ENCODE measurements at places on chromosomes 13 and 19. TPM values are rescaled to one million over a fixed set of nuclear protein-coding genes. Genes with fewer than 3 reads are reported as not detected.

- H3K27me3 ChIP-seq = no peaks in the 10 kb centered on the region
- no peak overlapping the region for H3K27ac ChIP-seq
- H3K4me1 ChIP-seq = no peaks in the 10 kb centered on the region
- H3K4me3 ChIP-seq = no peak overlapping the region
- no peak for DNase-seq
- peaks cover 4% of the 10 kb centered on the region for H3K36me3 ChIP-seq
Measured at GRCh38 chr13:62142048-62142447, 726.4 kb upstream of the PCDH20 start.

GRCh38 chr13:24223341-24224231 lies 63.1 kb downstream of the SPATA13 start:
- peaks cover 16% of the 10 kb centered on the region for H3K4me1 ChIP-seq
- peak overlapping the region; percentile 64 for H3K4me3 ChIP-seq
- H3K27me3 ChIP-seq = no peaks in the 10 kb centered on the region
- H3K27ac ChIP-seq = peak overlapping the region; percentile 27
- no peak for DNase-seq

DNA sequence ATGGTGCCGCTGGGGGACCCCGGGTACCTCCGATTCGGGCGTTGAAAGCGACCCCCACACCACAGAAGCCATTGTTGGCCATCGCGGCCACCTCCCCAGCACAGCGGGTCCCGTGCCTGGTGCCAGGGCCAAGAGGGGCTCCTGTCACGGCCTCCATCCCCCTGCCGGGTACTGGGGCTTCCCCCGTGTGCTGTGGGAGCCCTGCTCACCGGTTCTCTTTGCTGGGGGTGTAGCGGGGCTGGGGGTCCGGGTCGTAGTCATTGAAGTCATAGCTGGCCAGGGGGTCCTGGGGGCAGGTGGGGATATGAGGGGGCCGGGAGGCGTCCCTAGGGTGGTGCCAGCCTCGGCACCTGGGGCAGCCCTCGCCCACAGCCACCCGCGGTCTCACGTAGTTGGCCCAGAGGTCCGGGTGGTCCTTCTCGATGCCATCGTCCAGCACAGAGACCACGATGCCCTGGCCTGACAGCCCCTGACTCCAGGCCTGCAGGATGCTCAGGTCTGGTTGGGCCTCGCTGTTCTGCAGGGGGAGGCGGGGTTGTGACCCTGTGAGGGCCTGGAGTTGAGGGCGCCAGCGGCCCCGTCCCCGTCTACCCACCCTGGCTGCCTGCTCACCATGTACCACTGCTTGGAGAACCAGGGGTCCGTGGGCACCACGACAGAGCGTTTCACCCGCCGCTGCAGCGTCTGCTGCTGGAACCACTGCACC lies 2.4 kb downstream of the PCSK4 start:
- no peaks in the 10 kb centered on the region for H3K36me3 ChIP-seq
- no peak for DNase-seq
- no peaks in the 10 kb centered on the region for H3K27me3 ChIP-seq
- H3K4me1 ChIP-seq = peaks cover 9% of the 10 kb centered on the region
- no peak overlapping the region for H3K27ac ChIP-seq
- no peak overlapping the region for H3K4me3 ChIP-seq

DNA sequence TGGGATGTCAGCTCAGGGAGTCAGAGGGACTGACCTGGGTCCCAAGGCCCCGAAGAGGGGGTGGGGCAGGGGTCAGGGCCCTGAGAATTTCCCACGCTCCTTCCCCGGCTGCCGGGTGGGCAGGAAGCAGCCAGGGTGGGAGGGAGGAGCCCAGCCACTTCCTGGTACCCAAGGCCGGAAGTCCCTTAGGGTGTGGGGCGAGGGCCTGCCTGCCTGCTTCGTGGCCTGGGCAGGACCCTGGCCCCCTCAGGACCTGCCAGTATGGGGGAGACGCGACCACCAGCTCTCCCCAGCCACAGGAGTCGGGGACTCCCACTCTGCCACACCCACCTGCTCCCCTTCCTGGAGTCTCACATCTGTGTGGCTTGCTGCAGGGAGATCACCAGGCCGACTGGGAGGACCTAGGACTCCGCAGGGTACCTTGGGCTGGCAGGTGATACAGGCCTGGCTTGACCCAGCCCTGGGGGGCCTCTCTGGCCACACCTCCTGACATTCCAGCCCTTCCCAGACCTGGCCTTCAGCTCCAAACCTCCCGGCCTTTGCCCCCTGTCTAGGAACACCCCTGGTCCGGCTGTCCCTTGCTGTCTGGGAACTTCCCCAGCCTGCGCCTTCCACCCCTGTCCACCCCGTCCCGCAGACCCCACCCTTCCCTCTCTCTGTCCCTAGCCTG lies 9.8 kb upstream of the CIRBP start:
- DNase-seq = peak; percentile 88
- peaks cover 41% of the 10 kb centered on the region for H3K4me1 ChIP-seq

DNA sequence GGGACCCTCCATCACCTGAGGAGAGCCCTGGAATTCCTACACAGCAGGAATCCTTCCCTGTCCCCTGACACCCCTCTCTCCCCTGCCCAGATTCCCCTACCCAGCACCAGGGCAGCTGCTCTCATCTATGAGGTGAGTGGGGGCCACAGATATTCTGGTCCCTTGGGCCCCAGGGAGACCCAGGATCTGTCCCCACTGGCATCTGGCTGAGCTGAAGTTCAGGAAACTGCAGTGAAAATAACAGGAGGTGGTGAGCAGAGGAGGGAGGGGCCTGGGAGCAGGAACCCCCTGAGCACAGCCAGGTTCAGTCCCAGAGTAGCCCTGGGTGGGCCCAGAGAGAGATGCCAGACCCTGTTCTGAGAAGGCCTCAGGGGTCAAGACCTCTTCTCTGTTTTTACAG lies 10.1 kb downstream of the CEACAM21 start:
- no peak overlapping the region for H3K4me3 ChIP-seq
- H3K4me1 ChIP-seq = peaks cover 8% of the 10 kb centered on the region
- H3K27ac ChIP-seq = no peak overlapping the region

DNA sequence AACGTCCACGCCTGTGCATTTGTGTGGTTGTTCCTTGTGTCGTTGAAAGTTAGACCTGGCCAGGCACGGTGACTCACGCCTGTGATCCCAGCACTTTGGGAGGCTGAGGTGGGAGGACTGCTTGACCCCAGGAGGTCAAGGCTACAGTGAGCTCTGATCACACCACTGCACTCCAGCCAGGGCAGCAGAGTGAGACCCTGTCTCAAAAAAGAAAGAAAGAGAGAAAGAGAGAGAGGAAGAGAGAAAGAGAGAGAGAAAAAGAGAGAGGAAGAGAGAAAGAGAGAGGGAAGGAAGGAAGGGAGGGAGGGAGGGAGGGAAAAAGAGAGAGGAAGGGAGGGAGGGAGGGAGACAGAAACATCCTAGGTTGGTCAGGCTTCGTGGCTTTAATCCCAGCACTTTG lies 5.1 kb downstream of the ZNF114 start:
- DNase-seq = no peak
- H3K36me3 ChIP-seq = no peaks in the 10 kb centered on the region
- H3K4me3 ChIP-seq = no peak overlapping the region
- H3K27ac ChIP-seq = no peak overlapping the region
- H3K4me1 ChIP-seq = peaks cover 9% of the 10 kb centered on the region
- peaks cover 2% of the 10 kb centered on the region for H3K27me3 ChIP-seq

DNA sequence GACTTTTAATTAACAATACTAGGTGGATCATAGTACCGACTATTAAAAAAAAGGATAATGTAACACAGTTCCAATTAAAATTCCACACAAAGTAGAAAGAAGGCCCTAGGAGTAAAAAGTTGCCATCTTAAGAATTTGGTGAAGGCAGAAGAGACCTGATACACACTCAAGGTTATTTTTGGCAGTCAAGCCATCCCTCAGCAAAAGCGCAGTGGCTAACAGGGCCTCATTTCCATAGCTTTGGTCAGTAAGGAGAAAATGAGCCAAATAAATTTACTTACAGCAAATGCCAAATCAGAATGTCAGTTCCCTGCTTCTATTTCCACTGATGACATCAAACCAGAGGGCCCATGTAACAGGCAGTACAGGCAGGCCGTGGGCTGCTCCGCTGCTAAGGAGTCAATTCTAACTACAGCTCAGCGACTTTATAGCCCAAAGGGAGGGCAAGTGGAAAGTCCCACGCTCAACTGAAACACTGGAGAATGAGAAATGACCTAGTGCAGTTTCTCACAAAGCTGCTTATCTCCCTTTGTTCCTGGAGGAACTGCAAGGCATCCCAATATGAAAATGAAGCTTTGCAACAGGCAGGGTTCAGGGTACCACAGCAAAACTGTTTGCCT lies 6.3 kb downstream of the ARGLU1 start:
- peaks cover 80% of the 10 kb centered on the region for H3K4me1 ChIP-seq
- H3K4me3 ChIP-seq = peak overlapping the region; percentile 56
- H3K36me3 ChIP-seq = peaks cover 31% of the 10 kb centered on the region
- no peaks in the 10 kb centered on the region for H3K27me3 ChIP-seq
- DNase-seq = no peak

GRCh38 chr19:1453525-1454364 lies 3.8 kb downstream of the APC2 start:
- H3K4me1 ChIP-seq = no peaks in the 10 kb centered on the region
- DNase-seq = no peak
- peaks cover 29% of the 10 kb centered on the region for H3K27me3 ChIP-seq

- H3K36me3 ChIP-seq = no peaks in the 10 kb centered on the region
- peaks cover 13% of the 10 kb centered on the region for H3K27me3 ChIP-seq
- DNase-seq = no peak
Measured at GRCh38 chr13:26037302-26037701, 14.5 kb downstream of the SHISA2 start.

DNA sequence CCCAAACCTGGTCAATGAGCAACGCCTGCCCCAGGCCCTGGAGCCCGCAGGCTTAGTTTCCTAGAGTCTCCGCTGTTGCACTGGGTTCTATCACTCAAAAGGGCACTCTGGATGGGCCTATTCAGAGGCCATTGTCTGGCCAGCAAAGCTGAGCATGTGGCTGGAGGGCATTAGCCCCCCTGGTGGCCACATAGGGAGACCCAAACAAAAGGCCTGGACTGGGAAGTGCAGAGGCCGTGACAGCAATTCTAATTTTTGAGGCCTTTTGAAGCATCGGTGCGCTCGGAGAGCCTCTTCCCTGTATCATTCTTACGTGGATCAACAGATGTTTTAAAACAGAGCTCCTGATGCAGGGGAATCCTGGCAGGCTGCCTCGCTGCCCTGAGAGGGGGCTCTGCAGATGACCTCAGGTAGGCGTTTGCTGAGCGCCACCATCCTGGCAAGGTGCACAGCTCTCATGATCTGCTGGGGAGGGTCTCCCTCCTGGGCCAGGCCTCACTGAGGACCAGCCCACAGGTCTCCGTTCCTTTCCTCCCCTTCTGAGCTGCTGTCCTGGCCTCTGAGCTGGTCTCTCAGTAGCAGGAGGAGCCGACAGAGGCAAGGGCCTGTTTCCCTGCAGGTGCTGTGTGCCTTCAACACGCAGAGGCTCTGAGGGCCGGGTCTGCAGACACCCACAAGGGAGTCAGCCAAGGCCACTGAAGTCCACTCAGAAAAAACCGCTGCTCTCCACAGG lies 190.5 kb downstream of the URI1 start:
- peaks cover 7% of the 10 kb centered on the region for H3K27me3 ChIP-seq
- no peak overlapping the region for H3K4me3 ChIP-seq
- H3K4me1 ChIP-seq = no peaks in the 10 kb centered on the region
- no peak for DNase-seq
- H3K36me3 ChIP-seq = no peaks in the 10 kb centered on the region

DNA sequence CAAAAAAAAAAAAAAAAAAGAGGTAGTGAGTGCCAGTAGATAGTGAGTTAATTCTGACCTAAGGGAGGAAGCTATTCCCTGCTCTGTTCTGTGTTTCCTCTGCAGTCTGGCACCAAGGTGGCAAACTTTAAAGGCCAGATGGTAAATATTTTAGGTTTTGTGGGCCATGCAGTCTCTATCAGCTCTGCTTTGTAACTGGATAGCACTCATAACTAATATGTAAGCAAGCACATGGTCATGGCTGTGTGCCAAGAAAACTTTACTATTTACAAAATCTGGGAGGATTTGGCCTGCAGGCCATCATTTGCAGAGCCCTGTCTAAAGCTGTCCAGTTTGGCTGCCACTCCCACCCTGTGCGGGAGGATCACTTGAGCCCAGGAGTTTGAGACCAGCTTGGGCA lies 4.3 kb downstream of the PIN1 start:
- no peaks in the 10 kb centered on the region for H3K36me3 ChIP-seq
- H3K4me1 ChIP-seq = peaks cover 12% of the 10 kb centered on the region
- H3K27me3 ChIP-seq = no peaks in the 10 kb centered on the region
- no peak overlapping the region for H3K4me3 ChIP-seq
- no peak overlapping the region for H3K27ac ChIP-seq

DNA sequence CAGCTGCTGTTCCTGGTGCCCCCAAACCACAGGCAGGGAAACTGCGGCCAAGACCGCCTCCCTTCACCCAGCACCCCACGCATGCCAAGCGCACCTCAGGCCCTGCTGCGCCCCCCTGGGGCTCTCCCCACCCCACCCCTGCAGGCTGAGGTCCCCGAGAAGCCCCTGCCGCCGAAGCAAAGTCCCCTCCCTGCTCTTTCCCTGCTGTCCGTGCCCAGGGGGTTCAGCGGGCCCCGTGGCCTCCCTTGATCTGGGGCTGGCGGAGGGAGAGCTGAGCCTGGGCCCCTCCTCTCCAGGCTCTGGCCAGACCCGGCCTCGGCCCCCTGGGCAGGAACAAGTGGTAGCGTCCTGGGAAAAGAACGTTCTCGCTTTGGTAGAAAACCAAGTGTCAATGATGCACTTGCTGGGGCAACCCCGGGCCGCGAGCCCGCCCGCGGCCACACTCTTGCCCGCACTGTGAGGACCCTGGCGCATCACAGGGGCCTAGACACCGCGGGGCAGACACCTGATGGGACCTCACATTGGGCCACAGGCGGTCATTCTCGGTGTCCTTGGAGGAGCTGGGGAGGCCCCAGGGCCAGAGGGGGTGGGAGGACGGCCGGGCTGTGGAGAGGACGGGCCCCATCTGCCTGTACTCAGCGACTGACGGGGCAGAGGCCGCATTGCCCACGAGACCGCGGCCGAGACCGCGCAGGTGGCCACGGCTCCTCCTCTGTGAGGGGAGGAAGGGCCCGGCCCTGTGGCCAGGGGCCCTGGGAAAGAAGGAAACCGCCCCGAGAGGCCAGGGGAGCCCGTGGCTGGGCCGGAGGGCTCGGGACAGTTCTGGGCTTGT lies 29.0 kb downstream of the GPX4 start:
- H3K4me3 ChIP-seq = peak overlapping the region; percentile 85
- H3K27ac ChIP-seq = peak overlapping the region; percentile 86
- no peaks in the 10 kb centered on the region for H3K27me3 ChIP-seq
- no peaks in the 10 kb centered on the region for H3K36me3 ChIP-seq

- H3K27ac ChIP-seq = no peak overlapping the region
- H3K27me3 ChIP-seq = peaks cover 18% of the 10 kb centered on the region
- peaks cover 13% of the 10 kb centered on the region for H3K36me3 ChIP-seq
- DNase-seq = no peak
Measured at GRCh38 chr19:48443731-48444128, 2.1 kb upstream of the GRWD1 start.

GRCh38 chr13:40026741-40027140 lies 371.3 kb downstream of the COG6 start:
- peaks cover 8% of the 10 kb centered on the region for H3K27me3 ChIP-seq
- H3K4me3 ChIP-seq = peak overlapping the region; percentile 57
- H3K27ac ChIP-seq = peak overlapping the region; percentile 77
- no peak for DNase-seq

Gene GRIK5
- 1.0 TPM for total RNA-seq

Gene KATNAL1
- total RNA-seq = 22.4 TPM

Gene KCNN4
- total RNA-seq = 107 TPM

Measured in natural killer cell treated with Interleukin-12 subunit alpha and Interleukin-12 subunit beta and Interleukin-15 and Interleukin-18, amount 100 ng/mL, for 72 hours (primary cell).